CD4-positive, alpha-beta T cell treated with Interferon alpha-2 for 1 hour (primary cell): ENCODE measurements at places on chromosomes 6 and 20.

GRCh38 chr20:13092111-13092510 is 83.3 kb downstream of the SPTLC3 start:
- no peak for DNase-seq

- DNase-seq: no peak
Observed at GRCh38 chr6:84738996-84739865, 25.2 kb downstream of the TBX18 start.

DNA sequence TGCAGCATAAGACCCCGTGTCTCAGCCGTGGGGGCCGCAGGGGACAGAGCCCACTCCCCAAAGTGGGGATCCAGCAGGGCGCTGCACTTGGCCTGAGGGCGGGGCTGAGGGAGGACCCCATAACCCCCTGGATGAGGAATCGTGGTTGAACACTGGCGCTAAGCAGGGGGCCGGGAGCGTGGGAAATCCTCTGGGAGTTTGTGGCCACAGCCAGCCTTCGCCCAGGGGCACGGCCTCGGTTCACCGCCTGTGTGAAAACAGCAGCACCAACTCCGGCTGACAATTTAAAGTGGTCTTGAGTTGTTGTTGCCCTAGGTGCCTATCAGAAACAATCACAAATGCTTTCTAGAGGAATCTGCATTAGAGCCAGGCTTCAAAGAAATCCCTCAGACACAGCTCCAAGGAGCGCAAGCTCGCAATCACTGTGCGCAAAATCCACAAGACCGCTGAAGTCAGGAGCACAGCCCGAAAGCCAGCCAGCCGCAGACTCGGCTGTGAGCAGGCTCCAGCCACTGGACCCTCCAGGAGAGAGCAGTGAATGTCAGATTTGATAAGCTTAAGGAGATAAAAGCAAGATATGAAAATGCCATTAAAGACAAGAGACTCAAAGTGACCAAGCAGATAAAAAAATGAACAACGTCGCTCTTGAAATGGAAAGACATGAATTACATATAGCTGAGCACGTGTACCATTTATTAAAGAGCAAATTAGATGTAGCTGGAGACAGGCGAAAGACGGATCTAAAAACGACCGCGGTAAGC is 10.9 kb upstream of the RPS6KA2 start:
- no peak for DNase-seq

- DNase-seq: no peak
Observed at GRCh38 chr6:159434410-159434809, 258.6 kb downstream of the SOD2 start.

- no peak for DNase-seq
Observed at GRCh38 chr6:14889188-14889587, 356.7 kb upstream of the JARID2 start.

- no peak for DNase-seq
Observed at GRCh38 chr6:169168302-169168630, 85.4 kb downstream of the THBS2 start.

GRCh38 chr6:12363651-12364381 is 73.7 kb downstream of the EDN1 start:
- DNase-seq: peak; percentile 2

GRCh38 chr6:43243664-43244321 is 512 bp downstream of the TTBK1 start:
- DNase-seq: no peak

DNA sequence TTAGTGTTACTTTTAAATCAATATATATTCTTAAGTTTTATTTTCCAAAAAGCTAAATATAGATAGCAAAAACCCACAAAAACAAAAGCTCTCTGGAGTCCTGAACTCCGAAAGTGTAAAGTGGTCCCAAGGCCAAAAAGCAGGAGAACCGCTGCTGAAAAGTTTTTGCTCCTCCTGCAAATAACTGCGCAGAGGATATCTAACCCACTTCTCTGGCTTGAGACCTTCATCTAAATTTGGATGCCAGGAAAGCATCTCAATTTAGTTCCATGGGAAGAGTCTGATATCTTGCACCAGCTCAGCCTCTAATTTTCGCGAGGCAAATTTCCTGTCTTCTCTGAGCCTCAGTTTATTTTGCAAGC is 523 bp downstream of the MRPS10 start:
- DNase-seq: no peak

- no peak for DNase-seq
Observed at GRCh38 chr20:2382833-2383232, 2.1 kb downstream of the TGM6 start.

DNA sequence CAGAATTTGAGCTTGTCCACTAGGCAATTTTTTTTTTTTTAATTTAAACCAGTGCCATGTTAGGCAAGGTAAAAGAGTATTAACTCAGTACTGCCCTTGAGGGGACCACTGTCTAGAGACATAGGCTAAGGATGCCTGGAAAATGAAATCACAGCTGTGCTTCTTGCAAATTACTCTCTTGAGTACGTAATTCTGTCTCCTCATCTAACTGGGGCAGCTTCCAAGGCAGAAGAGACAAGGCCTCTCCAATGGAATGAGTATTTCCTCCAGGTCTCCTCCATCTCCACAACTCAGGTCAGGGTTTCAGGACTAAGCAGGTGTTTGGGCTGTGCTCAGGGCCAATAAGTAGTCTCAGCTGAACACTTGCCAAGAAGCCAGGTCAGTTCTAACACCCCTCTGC is 33.8 kb upstream of the MRPS10 start:
- no peak for DNase-seq

GRCh38 chr20:59124296-59125029 is 39.2 kb upstream of the ZNF831 start:
- no peak for DNase-seq

GRCh38 chr6:36669002-36669401 is 9.5 kb upstream of the CDKN1A start:
- no peak for DNase-seq

DNA sequence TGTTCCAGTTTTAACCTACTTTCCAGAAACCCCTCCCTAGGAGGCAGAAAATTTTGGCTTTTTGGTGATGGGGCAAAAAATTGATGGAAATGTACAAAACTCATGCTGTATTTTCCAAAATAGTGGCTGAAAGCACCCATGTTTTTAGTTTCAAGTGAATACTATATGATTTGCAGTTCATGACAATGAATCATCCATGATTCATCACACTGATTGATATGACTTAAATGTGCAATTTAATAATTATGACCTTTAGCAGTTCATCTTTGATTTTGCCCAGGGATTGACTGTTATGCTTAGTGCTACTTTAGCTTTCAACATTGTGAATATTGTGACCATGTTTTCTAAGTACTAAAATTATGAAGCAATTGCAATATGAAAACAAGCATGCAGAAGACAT is 478.7 kb downstream of the HTR1B start:
- DNase-seq: no peak

- no peak for DNase-seq
Observed at GRCh38 chr6:24458134-24458533, 31.2 kb downstream of the GPLD1 start.

DNA sequence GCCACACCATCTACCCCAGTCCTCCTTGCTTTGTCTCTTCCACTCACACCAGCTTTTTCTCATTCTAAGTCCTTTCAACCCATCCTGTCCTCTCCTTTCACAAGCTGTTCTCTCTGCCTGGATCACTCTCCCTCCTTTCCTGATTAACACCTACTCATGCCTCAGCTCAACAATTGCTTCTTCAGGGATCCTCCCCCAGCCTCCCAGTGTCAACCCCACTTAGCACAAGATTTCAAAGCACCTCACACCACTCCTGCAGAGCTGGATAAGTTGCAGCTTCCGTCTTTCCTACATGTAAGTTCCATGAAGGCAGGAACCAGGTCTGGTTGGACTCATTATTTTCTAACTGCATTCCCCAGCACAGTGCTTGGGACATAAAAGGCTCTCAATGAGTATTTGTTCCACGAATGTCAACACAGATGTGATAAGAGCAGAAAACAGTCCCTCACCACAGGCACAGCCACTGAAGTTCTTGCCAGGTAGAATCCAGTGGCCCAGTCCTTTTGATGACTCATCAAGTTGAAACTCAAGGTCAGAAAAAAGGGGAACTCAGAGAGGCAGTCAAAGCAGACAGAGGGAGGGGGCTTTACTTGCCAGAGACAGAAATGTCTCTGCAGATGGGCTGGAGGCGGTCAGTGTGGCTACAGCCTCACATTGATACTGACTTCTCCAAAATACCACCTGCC is 193.4 kb upstream of the PRDM1 start:
- DNase-seq: peak; percentile 17

- no peak for DNase-seq
Observed at GRCh38 chr6:43101497-43101896, 25.4 kb downstream of the PTK7 start.

DNA sequence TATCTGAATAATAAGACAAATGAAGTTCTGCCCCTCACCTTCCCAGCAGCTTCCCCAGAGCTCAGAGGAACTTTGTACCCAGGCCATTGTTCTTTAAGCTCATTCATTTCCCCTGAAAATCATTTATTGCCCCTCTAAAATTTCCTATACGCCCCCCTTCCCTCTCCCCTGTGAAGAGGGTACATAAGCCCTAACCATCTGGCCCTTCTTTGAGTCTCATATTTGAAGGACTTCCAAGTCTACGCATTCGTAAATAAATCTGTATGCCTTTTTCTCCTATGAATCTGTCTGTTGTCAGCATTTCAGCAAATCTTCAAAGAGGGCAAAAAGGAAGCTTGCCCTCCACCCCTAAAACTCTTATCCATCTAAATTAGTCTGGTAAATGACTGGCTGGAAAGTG is 73.1 kb upstream of the DST start:
- DNase-seq: no peak

- DNase-seq: peak; percentile 83
Observed at GRCh38 chr20:23349338-23350195, 1.0 kb upstream of the NXT1 start.
